ENCODE measurements at places on chromosomes 2 and 18. TPM values are rescaled to one million over a fixed set of nuclear protein-coding genes. Genes with fewer than 3 reads are reported as not detected.

DNA sequence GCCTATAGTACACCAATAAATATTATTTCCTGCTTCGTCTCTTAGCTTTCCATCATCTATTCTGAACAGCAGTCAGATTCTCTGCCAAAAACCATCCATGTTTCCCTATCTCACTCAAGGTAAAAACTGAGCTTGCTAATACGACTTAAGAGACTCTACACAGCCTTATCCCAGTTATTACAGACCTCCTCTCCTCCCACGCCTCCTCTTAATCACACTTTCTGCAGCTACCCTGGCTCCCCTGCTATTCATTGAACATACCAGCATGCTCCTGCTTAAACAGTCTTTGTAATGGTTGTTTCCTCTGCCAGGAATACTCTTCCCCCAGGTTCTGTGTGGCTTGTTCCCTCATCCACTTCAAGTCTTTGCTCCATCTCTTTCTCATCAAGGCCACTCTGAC, 81.5 kb downstream of the PDE1A start:
- no peak for DNase-seq

GRCh38 chr2:222518570-222519381, 94.4 kb downstream of the SGPP2 start:
- no peak for DNase-seq

LAMA1 gene
- 2.0 TPM for total RNA-seq

TEKT4 gene
- not detected for total RNA-seq

DNA sequence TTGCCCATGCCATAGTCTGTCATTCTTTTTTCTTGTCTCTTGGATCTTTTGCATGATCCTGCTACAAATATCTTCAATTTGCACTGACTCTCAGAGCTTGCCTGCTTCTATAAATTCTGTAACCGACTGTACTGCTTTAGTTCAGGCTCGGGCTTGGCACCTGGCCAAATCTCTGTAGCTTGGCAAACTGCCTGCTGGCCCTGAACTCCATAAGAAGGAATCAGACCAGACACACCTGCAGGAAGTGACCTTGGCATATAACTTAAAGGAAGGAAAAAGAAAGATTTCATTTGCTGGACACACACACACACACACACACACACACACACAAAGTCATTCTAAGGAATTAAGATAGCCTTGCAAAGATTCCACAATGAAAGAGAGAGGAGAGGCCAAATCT, 291.2 kb upstream of the DDX18 start:
- peak; percentile 67 for DNase-seq

DNA sequence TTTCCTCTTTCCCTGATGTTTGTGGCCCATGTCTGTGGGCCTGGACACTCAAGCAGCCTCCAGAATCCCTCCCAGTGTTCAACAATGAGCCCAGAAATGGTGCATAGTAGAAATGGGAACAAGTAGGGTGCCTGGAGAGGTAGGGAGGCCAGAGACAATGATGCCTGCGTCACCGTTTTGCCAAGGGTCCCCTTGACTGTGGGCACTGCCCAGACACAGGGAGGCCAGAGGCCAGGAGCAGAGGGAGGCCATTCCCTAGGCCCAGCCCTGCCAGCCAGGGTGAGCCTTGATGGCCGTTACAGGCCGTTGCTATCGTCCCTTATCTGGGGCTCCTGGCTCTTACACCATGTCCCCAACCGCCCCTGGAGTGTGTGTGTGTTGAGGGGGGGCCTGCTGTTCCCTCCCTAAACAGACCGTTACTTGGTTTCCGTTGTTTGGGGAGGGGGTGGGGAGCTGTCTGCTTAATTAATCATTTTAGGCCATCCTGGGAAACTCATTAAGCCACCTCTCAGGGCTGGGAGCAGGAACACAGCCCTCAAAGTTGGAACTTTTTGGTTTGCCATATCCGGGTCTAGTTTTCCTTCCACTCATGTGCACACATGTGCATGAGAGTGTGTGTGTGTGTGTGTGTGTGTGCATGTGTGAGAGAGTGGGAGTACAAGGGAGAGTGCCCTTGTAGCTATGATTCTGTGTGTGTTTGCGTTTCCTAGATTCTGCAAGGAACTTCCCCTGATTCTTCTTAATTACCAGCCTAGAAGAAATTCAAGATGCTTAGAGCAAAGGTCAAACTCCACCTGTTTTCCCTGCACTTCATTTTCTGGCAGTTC, 135.2 kb upstream of the HAAO start:
- no peak for DNase-seq

- DNase-seq = no peak
These were observed 13.5 kb downstream of the INPP4A start for GRCh38 chr2:98458207-98458606.

GRCh38 chr2:85800586-85800985, 46.8 kb downstream of the ATOH8 start:
- DNase-seq = no peak

GRCh38 chr18:45467945-45468344, 147.3 kb upstream of the SLC14A2 start:
- no peak for DNase-seq

GRCh38 chr2:54492335-54492734, 36.2 kb downstream of the SPTBN1 start:
- DNase-seq = no peak

SNRNP200 gene
- total RNA-seq = 89.0 TPM

DNA sequence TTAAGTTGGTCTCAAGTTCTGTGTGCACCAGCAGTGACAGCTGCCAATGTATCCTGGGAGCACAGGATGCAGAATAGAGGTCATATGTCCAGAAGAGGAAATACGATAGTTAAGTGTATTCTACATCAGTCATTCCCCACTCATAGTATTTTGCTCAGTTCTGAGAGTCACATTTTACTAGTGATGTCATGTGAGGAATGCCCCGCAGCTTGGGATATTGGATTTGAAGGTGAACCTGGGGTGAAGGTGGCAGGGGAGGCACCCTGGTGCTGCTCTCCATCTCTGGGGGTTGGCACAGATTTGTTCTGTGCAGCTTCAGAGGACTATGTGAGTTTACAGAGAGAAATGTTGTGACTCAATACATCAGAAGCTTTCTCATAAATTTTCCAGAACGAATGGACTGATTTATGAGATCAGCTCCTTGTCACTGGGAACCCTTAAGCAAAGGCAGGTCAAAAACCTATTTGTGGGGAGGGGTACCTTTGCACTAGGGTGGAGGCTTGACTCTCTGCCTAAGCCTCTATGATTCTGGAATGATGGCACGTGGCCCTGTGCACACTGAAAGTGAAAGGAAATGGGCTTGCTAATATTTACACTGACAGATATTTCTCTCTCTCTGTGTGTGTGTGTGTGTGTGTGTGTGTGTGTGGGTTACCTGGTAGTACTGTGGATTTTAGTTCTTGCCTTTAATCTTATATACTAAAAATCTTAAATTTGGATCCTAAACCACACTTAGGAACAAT, 95.9 kb downstream of the NEB start:
- DNase-seq = no peak

CHN1 gene
- total RNA-seq = 38.4 TPM

ALMS1 gene
- total RNA-seq = 28.2 TPM

COLEC11 gene
- 1.1 TPM for total RNA-seq

GRCh38 chr2:60312618-60313017, 240.8 kb downstream of the BCL11A start:
- DNase-seq = no peak

- DNase-seq = no peak
These were observed 113.3 kb upstream of the SERTAD2 start for GRCh38 chr2:64766841-64767669.

MFSD2B gene
- 0.67 TPM for total RNA-seq

EFEMP1 gene
- total RNA-seq = 139 TPM

COL4A4 gene
- 7.4 TPM for total RNA-seq

DNA sequence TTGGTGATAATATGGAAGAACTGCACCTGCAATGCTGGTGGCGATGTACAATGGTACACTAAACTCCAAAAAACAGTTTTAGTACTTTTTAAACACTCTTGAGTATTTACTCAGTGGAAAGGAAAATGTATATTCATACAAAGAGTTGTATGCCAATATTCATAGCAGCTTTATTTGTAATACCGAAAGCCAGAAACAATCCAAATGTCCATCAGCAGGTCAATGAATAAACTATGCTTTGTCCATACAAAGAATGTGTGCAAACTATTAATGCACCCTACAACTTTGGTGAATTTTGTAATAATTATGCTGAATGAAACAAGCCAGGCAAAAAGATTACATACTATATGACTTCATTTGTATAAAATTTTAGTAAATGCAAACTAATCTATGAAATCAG, 396.3 kb downstream of the GALNT13 start:
- no peak for DNase-seq

DNA sequence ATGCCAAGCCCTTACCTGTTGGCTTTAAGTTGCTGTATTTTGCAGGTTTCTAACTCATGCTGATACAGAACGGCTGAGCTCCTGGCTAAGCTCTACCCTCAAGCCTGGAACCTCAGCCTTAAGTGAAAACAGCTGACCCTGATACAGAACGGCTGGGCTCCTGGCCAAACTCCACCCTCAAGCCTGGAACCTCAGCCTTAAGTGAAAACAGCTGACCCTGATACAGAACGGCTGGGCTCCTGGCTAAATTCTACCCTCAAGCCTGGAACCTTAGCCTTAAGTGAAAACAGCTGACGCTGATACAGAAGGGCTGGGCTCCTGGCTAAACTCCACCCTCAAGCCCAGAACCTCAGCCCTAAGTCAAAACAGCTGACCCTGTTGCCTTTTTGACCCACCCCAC, 17.6 kb upstream of the DNER start:
- DNase-seq = no peak

DNA sequence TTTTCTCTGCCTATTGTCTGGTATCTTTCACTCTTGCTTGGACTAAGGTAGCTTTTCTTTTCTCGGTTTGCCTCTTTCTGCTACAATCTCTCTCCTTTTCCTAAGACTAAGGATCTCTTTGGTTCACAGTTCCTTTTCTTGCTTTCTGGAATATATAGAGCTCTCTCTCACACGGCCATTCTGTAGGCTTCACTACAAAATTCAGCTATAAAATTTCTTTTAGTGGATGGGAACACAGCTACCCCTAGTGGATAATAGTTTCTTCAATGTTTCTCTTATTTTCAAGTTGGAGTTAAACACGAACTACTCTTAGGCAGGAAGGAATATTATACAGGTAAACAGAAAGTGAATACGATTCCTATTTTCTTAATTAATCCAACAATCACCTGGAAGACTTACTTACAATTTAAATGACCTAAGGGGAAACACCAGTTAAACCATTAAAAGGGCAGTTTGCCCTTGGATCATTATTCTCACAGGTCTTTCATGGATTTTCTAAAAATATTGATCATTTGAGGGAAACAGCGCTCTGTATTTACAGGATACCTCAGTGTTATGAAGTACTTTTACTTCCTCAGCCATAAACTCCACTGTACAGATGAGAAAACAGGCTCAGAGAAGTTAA, 140.5 kb downstream of the LRP2 start:
- no peak for DNase-seq

DNA sequence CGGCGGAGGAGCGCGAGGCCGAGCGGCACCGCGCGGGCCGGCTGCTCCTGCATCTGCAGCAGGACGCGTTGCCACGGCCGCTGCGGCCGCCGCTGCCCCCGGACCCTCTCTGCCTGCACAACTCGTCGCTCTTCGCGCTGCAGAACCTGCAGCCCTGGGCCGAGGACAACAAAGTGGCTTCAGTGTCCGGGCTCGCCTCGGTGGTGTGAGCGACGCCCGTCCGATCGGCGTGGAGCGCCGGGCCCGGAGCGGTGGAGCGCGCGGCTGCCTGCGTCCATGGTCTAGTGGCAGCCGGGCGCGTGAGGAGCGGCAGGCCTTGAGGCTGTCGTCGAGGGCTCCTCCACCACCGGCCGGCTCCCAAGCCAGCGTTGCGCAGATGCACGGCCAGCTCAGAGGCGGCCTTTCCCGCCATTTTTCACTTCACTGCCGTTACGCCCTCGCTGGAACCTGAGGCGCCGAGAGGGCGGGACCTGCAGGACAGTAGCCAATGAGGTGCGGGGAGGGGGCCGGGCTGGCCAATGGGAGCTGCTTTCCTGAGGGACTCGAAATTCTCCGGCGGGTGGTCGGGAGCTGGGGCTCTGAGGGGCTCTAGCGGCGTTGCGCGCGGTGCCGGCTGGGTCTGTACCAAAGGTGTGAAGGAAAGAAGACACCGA, 1.9 kb downstream of the TLX2 start:
- peak; percentile 77 for DNase-seq

- DNase-seq = no peak
These were observed 151.8 kb upstream of the SERPINE2 start for GRCh38 chr2:224190936-224191270.

DNA sequence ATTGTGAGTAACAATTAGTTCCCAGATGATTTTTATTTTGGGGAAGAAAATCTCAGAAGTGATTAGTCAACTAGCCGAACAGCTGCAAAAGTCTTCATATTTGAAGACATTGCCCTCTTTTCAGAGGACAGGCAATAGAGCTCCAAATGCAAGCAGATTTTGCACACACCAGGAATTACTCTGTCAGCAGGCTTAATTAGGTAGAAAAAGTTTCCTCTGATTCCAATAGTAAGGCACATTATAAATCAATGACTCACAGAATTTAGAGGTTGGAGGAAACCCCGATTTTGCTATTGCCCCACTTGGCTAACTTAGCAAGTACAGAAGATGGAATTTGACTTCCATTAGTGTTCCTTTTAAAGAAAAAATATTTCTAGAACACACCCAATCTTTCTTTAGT, 30.7 kb upstream of the SCN1A start:
- DNase-seq = no peak

IL1R1 gene
- total RNA-seq = 49.9 TPM

GRCh38 chr2:182018218-182018617, 32.6 kb downstream of the PPP1R1C start:
- no peak for DNase-seq

DNA sequence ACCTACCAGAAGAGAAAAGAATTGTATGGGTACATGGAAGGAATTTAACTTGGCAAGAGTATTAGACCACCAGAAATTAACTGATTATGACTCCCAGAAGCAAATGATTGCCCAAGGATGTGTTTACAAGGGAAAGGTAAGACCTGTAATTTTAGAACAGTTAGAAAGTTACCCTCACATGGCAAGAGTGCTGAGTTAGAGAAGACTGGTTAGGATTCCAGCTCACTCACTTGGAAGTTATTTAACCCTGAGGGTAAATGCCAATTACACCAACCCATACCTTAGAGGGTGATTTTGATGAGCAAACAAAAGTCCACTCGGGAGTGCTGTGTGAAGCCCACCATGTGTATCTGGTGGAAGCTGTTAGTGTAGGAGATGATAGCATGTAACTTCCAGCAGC, 170.2 kb downstream of the TPGS2 start:
- no peak for DNase-seq

- no peak for DNase-seq
These were observed 61.3 kb downstream of the ACAA2 start for GRCh38 chr18:49752095-49752457.

- DNase-seq = no peak
These were observed 143.9 kb downstream of the L3MBTL4 start for GRCh38 chr18:6270771-6271216.

TUBA3D gene
- not detected for total RNA-seq

ACADL gene
- total RNA-seq = 32.4 TPM

MTCL1 gene
- total RNA-seq = 14.6 TPM

C2orf78 gene
- not detected for total RNA-seq

NT5C1B gene
- not detected for total RNA-seq

GRCh38 chr18:45280481-45281276, 334.6 kb upstream of the SLC14A2 start:
- DNase-seq = no peak

SERPINB13 gene
- total RNA-seq = not detected

Measured in sciatic nerve (tissue), 2 donors.